ENCODE measurements at places on chromosomes 5 and 9.

DNA sequence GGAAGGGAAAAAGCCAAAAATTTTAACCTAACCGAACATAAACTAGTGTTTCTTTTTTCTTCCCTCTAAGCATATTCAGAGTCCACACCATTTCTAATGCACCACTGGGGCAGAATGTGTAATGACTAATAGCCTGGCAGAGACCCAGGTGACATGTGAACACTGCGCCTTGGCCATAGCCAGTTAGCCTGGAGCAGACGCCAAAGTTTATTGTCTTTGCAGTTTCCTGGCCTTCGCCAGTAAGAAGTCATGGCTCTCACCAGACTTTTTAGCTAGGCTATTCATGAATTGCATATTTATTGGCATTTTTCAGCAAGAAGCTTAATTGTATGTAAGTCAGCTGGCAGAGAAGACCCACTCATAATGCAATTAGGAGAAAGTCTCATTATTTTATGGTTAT is 182.8 kb upstream of the SLC27A6 start:
- DNase-seq: no peak

- no peak for DNase-seq
Observed at GRCh38 chr5:39523821-39524220, 99.0 kb upstream of the DAB2 start.

DNA sequence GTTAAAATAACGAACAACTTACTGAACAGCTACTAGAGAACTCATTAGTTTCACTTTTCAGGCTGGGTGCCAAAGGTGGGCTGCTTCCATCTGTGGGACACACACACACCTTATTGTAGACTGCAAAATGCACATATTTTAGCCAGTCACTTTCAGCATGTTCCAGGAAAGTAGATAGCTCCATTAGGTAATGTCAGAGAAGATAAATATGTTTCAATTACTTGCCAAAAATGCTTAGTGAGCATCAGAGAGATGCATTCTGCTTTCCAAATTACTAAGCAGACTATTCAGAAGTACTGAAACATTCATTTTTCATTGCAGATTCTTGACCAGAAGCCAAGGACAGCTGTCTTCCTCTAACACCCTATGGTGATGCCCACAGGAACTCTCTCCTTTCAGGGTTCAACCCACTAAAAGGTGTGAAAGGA is 56.2 kb upstream of the APC start:
- DNase-seq: no peak

GRCh38 chr9:15867334-15867733 is 314.5 kb downstream of the CCDC171 start:
- DNase-seq: no peak

GRCh38 chr5:91301106-91301846 is 81.8 kb downstream of the ARRDC3 start:
- no peak for DNase-seq

DNA sequence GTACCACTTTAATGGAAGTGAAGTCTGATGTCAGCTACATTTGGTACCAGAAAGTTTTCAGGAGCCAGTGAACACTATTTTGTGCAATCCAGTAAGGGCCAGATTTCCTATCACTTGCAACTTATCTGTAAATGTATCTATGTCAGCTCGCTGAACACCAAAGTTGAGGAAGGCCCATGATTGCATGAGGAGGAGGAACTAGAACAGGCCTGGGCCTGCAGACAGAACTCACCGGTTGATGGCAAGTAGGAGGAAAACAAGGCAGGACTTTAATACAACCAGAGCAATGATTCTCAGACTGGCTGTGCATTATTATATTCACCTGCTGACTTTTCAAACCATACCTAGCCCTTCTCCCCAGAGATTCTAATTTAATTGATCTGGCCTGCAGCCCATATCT is 540.2 kb downstream of the CETN3 start:
- no peak for DNase-seq

GRCh38 chr9:121943463-121943862 is 149.6 kb downstream of the TTLL11 start:
- no peak for DNase-seq

DNA sequence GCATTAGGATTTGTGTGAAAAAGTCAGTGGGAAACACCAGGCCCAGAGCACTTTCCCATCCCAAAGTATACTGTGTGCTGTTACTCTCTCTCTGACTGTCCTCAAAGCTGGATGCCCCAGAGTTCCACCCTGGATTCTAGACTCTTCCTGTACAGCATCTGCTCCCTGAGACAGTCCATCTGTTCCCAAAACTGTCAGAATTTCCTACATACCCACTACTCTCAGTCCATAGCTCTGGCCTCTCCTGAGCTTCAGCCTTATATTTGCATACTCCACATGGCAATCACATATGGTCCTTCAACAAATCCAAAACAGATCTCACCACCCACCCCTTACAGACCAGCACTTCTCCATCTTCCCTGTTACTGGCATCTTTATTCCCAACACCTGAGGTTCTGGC is 9.5 kb downstream of the ELP1 start:
- no peak for DNase-seq

DNA sequence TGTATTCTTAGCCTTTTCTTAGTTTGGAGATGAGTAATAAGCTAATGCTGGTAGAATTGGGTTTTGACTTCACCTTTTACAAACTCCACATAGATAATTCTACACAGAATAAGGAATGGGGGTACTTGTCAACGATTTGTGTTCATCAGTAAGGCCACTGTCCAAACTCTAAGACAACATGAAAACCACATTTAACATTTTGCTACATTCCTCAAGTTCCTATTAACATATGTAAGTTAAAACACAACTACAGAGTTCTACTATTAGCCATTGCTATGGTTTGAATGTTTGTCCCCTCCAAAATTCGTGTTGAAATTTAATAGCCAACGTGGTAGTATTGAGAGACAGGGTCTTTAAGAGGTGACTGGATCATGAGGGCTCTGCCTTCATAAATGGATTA is 31.9 kb downstream of the MEIKIN start:
- DNase-seq: no peak

- DNase-seq: no peak
Observed at GRCh38 chr5:129284010-129284409, 176.1 kb upstream of the ADAMTS19 start.

DNA sequence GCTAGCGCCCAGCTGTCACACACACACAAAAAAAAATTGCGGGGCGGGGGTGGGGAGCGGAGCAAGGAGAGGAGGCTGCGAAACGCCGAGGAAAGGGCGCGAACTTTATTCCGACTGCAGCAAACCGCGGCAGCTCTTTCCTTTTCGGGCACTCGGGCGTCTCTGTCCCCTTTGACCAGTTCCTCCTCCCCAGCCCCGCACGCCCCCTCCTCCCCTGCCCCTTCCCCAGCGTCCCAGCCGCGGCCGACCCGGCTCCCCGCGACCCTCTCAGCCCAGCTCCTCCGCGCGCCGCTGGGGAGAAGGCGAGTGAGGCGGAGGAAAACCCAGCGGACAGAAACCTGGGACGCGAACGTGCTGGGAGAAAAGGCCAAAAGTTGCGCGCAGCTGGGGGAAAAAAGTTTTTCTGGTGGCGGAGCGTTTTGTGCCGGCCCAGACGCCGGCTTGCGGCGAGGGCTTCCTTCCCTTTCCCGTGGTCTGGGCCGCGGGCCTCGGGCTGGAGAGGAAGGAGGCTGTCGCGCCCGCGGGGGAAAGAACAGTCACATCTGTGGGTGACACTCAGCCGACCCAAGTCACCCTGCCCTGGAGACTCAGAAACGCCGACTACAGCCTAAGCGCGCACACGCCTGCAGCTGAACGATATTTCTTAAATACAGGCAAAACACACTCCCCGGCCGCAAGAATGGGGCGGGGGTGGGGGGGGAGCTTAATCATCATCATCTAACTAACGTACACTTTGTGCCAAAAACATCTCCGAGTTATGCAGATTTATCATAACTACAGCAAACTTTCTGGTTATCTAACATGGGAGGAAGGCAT is 1.1 kb upstream of the BNC2 start:
- peak; percentile 6 for DNase-seq

DNA sequence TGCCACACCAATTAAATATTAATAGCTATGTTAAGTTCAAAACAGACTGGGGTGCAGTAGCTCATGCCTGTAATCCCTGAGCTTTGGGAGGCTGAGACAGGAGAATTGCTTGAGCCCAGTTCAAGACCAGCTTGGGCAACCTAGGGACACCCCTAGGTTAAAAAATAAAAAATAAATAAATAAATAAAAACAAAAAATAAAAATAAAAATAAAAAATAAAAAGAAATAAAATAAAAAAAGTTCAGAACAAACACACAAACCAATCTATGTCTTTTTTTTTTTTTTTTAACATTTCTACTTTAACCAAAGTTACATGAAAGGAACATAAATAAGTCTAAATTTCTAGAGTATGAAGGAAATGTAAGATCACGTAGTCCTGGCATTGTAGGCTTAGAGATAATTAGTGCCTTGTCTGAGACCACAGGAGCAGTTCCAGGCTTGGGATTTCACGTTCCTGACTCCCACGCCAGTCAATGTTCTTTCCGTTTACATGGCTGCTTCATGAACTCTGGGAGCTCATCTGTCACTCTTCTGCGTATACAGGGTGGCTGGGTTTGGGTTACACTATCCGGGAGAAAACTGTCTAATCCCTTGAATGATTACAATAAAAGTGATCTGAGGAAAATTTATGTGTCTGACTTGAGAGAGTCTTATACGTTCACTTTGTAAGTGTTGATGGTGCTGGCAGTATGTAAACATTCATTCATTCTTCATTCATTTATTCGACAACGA is 85.2 kb downstream of the KIAA1958 start:
- no peak for DNase-seq

- DNase-seq: no peak
Observed at GRCh38 chr5:10460252-10460906, 18.7 kb downstream of the ROPN1L start.

- no peak for DNase-seq
Observed at GRCh38 chr5:123134653-123135181, 45.7 kb downstream of the PRDM6 start.

GRCh38 chr9:38713426-38713825 is 6.5 kb downstream of the FAM240B start:
- DNase-seq: no peak

- no peak for DNase-seq
Observed at GRCh38 chr5:94407023-94407422, 211.4 kb downstream of the KIAA0825 start.

DNA sequence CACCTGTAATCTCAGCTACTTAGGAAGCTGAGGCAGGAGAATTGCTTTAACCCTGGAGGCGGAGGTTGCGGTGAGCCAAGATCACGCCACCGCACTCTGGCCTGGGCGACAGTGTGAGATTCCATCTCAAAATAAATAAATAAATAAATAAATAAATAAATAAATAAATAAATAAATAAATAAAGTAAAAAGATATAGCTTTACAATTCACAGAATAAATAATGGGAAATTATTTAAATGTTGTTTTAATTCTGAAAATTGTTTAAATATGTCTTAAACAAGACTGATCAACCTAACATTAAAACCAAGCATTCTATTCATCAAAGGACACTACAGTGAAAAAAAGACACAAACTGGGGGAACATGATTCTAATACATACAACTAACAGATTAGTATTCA is 357.1 kb downstream of the CTNND2 start:
- no peak for DNase-seq

GRCh38 chr5:167871091-167871490 is 420.4 kb upstream of the WWC1 start:
- no peak for DNase-seq

DNA sequence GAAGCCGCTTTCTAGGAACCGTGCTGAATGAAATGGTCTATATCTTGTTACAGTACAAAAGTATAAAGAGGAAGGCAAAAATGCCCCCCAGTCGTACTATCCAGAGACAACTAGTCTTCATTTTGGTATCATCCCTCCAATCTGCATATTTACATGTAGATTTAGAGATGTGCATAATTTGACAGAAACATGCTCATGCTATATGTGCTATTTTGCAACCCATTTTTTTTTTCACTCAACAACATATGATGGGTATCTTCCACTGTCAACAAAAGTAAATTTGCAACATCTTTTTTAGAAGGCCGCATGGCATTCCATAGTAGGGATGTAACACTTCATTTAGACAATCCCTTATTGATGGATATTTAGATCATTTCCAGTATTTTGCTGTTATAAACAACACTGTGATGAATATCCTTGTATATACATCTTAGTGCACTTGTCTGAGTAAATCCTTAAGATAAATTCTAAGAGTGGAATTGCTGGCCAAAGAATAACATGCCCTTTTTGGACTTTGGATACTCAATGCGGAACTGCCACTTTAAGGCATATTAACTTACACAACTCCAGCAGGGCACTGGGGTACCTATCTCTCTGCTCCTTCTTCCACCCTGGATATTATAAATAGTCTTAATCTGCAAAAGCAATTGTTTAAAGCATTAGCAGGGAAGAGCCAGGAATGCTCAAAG is 71.1 kb upstream of the SH3PXD2B start:
- no peak for DNase-seq

GRCh38 chr5:60473654-60474053 is 226.3 kb downstream of the DEPDC1B start:
- DNase-seq: no peak

DNA sequence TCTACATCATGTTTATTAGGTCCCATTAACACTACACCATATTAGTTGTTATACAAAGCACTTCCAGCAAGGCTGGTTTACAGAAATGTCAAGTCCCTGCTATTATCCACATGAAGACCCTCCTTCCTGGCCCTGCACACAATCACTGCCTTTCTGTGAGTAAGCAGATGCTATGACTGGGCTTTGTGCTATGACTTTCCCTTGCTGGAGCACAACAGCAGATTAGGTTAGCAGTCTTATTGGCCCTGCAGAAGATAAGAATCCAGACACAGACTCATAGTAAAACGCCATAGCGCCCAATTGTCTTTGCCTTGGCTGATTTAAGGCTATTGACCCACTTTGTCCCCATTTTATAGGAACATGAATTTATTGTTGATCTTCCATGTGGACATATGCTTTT is 228.9 kb upstream of the ACTBL2 start:
- DNase-seq: no peak

DNA sequence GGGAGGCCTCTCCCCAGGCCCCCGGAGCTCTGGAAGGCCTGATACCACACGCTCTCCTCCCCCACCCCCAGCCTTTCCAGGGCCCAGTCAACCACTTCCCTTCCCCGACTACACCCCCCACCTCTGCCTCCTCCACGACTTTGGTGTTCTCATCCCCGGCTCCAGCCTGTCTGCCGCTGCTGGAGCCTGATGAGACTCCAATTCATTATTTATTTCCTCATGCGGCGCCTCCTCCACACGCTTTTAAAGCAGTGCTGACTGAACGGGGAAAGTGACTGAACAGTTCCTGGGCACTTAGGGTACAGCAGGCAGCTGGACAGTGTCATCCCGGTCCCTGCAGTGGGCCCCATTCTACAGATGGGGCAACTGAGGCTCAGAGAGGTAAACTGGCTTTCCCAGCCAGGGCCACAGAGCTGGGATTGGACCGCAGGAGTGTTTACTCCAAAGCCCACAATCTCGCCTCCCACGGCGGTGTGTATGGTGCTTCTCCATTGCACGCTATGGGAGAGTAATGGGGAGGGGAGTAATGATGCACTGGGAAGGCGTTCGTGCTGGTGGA is 15.9 kb upstream of the RPL26L1 start:
- no peak for DNase-seq
